ENCODE measurements at places on chromosomes 4 and X.

- DNase-seq, result no peak
Observed at GRCh38 chr4:41079881-41080560, 134.3 kb downstream of the APBB2 start.

DNA sequence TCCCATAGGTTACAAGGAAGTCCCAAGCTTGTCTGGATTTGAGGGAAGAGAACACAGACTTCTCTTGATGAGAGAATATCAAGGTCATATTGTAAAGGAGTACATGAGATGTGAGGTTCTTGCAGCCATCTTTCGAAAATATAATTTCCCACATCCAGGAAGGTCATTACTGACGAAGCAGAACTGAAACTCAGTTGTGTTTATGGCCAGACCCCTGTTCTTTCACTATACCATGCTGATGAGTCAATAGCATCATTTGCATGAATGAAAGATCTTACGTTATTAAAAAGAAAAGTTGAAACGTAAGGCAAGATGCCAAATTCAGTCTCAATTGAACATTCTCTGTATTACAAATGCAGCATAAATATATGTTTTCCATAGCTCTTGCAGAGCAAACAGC is 14.2 kb upstream of the CCDC149 start:
- no peak for DNase-seq

DNA sequence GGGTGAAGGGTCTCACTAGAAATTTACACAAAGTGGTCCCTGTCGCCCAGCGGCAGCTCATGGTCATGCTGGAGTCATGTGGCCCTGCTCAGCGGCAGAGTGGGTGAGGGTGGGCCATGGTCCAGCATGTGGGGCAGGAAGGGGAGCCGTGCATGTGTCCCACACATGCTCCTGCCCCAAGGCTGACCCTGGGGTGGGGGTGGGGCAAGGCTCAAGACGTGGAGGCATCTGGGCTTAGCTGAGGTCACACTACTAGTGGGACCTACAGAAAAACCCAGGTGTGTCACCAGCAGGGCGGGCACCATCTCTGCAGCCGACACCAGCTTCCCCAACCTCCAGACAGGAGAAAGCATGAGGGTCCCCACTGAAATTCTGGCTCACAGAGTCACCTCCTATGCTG is 42.4 kb downstream of the EVC start:
- no peak for DNase-seq

GRCh38 chr4:56426273-56426672 is 9.1 kb downstream of the PPAT start:
- no peak for DNase-seq

GRCh38 chr4:145480257-145480656 is 1.4 kb upstream of the SMAD1 start:
- no peak for DNase-seq

DNA sequence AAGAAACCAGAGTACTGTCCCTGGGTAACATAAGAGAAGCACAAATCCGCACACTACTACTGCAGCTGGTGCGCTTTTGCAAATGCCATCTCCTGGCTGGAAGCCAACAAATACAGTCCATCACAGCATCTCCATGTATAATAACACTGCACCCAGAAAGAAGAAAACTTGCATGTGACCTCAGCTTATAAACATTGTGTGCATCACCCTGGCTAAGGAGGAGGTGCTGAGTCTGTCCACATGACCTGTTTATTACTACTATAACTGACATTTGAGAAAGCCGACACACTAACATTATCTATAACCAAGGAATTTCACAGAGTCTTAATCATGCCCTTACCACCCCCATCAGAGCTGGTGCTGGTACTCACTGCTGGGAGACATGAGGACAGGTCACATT is 516.8 kb downstream of the CFAP47 start:
- no peak for DNase-seq

GRCh38 chr4:37486166-37486565 is 200.0 kb downstream of the RELL1 start:
- DNase-seq, result no peak

GRCh38 chr4:16544869-16545268 is 318.6 kb upstream of the TAPT1 start:
- no peak for DNase-seq

- no peak for DNase-seq
Observed at GRCh38 chrX:38807873-38808272, 6.6 kb downstream of the MID1IP1 start.

DNA sequence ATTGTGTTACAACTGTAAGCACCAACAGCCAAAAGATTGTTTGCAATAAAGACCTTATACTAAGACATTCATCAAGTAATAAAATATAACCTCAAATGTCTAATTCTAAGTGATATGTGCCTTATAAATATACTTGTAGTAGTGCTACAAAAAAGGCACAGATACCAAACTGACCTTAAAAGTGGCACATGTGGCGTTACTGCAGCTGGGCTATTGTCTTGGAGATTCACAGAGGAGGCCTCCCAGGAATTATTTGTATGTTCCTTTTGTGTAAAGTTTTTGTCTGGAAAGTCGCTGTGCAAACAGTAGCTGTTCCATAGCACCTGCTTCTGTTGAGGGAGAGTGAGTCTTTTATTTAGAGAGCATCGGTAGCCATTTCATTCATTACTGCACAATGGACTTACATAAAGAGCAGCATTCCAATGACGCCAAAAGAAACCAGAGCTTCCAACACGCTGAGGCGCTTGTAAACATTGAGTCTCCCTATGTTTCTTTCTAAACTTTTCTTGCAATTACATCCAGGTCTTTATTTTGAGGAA is 143.7 kb downstream of the RPA4 start:
- no peak for DNase-seq

GRCh38 chr4:179163147-179163546 is 1720.9 kb upstream of the AGA start:
- no peak for DNase-seq

DNA sequence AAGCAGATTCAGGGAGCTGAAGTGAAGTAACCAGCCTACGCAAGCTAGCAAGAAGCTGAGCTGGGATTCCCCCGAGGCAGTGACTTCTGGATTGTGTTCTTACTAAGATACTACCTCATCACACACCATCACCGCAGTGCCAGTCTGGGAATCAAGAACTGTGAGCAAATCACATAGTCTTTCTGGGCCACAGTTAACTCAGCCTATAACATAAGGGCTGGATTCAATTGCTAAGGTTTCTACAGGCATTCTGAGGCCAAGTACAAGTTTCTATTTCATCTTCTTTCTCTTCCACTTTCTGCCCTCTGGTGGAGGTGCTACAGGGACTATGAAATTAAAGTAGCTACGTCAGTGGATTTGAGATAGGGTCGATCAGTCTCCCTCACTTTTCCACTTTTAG is 1.4 kb upstream of the CORIN start:
- DNase-seq, result no peak

DNA sequence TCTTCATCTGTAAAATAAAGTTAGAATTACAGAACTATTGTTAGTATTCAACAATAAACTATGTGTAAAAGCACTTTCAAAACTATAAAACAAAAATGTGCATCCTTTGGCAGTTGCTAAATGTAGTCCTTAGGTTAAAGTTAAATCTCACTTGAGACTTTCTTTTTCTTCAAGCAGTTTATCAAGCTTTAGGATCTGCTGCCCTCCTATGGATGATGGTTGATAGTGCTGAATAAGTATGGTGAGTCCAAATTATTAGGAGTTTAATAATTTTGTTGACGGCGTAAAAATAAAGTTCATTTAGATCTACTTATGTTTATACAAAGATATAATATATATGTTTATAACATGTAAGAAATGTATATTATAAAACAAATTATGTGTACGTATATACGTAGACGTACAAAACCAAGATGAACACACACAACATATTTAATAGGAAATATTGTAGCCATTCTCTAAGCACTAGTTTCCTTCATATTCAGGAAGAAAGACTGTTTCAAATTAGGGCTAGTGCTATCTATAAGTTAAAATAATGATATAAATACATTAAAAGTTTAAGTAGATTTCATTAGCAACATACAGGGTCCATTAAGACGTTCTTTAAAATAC is 22.3 kb downstream of the UGT2A2 start:
- DNase-seq, result no peak

- DNase-seq, result no peak
Observed at GRCh38 chrX:34638116-34638515, 19.0 kb downstream of the TMEM47 start.

DNA sequence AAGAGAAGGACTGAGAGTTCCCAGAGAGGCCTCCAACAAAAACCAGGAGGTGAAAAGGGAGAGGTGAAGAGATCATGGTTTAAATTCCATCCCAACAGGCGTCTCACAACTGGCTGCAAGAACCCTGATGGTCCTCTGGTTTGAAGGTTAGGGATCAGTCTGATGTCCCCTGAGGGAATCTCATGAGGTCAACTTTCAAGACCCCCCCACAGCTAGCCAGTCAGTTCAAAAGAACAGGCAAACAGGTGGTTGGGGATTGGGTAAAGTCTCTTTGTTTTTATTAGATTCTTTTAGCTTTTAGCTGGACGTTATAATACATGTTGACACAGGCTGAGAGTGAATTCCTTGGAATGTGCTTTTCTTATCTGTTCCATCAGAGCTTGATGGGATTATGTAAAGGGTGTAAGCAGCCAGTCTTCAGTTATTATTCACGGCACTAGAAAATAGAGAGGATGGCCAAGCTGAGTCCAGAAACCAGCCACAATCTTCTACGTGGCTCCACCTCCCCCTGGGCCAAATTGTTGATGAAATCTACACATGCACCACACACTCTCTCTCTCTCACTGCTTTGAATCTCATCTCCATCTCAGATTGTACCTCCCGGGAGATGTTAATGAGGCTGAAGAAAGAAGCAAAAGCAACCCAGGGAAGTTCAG is 20.8 kb downstream of the ENPP6 start:
- DNase-seq, result no peak

- DNase-seq, result no peak
Observed at GRCh38 chrX:23662187-23662586, 5.1 kb upstream of the PRDX4 start.

GRCh38 chr4:10157478-10158332 is 41.1 kb upstream of the WDR1 start:
- DNase-seq, result peak; percentile 39

- DNase-seq, result no peak
Observed at GRCh38 chr4:158906073-158906472, 137.2 kb downstream of the FNIP2 start.

GRCh38 chr4:74013264-74013663 is 14.8 kb upstream of the CXCL5 start:
- DNase-seq, result no peak

- no peak for DNase-seq
Observed at GRCh38 chr4:56264873-56265272, 122.4 kb downstream of the AASDH start.

DNA sequence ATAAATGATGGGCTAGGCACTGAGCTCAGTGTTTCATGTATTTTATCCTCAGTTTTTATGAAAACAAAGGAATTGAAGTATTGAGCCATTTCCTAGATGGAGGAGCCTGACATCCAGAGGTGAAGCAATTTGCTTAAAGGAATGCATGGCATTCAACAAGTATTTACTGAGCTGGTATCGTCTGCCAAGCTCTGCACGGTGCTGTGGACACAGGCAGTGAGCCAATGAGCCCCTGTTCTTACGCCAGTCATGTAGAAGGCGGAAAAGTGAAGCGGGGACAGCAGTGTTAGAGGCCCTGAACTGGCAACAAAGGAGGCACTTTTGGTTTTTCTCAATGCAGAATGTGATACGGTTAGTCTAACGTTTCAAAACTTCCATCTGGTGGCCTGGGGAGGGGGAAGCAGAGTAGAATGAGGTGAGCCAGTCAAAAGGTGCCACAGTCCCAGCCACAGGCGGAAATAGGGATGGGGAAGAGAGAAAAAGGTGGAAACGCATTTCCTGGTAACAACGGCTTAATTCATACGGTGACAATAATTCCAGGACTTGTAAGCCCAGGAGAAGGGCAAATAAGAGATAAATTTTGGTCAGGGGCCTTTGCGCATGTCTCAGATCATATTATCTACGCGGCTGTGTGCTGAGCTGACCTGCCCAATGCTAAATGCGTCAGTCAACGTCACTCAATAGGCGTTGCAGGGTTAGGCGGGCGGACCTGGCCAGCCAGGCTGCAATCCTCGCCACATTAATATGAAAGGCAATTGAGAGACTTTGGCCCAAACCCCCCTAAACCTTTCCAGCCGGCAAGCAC is 133.9 kb downstream of the AFAP1 start:
- DNase-seq, result no peak
